ENCODE measurements at places on chromosomes 2 and 18. TPM values are rescaled to one million over a fixed set of nuclear protein-coding genes. Genes with fewer than 3 reads are reported as not detected.

DNA sequence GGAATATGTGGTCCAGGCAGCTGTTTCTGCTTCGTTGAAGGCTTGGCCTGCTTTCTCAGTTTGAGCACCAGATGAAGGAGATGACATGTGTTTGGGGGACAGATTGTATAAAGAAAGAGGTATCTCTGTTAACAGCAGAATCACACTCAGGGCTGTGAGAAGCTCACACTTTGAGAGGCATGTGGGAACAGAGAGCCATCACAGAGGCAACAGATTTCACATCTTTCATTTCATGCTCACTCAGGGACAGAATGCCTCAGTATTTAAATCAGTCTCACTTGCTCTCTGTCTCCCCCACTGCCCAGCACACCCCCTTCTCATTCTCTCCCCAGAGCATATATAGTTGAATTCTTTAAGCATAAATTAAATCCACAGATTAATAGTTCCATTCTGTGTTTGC lies 37.4 kb downstream of the KIAA2012 start:
- DNase-seq: no peak

DNA sequence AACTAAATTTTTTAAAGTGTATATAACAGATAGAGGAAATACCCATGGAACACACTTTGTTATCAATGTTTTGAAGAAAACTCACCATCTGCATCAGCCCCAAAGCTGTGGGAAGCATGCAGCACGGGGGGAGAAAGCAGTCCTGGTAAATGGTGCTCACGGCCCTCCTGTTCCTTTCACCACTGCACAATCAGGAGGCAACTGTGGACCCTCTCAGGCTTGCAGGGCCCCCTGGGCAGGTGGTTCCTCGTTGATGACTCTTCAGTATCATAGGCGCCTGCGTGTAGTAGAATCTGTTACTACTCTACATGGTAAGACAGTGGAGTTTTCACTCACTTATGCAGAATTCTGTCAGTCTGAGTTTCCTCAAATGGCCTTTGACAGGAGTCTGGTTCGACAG lies 4.9 kb upstream of the CNDP1 start:
- DNase-seq: no peak

Gene AFF3
- total RNA-seq: 9.1 TPM

GRCh38 chr2:218607436-218608115 lies at the start of gene PLCD4:
PLCD4 (plus strand) TSS chr2:218607899; CDS start chr2:218615740, 7,841 bp downstream.
- DNase-seq: no peak

Gene HOXD10
- total RNA-seq: not detected

Gene ASAP2
- 44.3 TPM for total RNA-seq

Gene COBLL1
- 52.9 TPM for total RNA-seq

GRCh38 chr2:219430633-219431615 lies 3.7 kb upstream of the SPEG start:
- no peak for DNase-seq

- DNase-seq: no peak
Measured at GRCh38 chr18:44988821-44989587, 308.3 kb downstream of the SETBP1 start.

- no peak for DNase-seq
Measured at GRCh38 chr2:42125841-42126594, 43.1 kb upstream of the EML4 start.

Gene CHAC2
- total RNA-seq: 2.2 TPM

Gene MAB21L4
- total RNA-seq: 2.8 TPM

Gene NYAP2
- total RNA-seq: 0.06 TPM

GRCh38 chr2:216375286-216375685 lies 3.0 kb upstream of the MARCHF4 start:
- DNase-seq: no peak

Gene DOK6
- total RNA-seq: 9.6 TPM

Gene AQP4
- 1.7 TPM for total RNA-seq

DNA sequence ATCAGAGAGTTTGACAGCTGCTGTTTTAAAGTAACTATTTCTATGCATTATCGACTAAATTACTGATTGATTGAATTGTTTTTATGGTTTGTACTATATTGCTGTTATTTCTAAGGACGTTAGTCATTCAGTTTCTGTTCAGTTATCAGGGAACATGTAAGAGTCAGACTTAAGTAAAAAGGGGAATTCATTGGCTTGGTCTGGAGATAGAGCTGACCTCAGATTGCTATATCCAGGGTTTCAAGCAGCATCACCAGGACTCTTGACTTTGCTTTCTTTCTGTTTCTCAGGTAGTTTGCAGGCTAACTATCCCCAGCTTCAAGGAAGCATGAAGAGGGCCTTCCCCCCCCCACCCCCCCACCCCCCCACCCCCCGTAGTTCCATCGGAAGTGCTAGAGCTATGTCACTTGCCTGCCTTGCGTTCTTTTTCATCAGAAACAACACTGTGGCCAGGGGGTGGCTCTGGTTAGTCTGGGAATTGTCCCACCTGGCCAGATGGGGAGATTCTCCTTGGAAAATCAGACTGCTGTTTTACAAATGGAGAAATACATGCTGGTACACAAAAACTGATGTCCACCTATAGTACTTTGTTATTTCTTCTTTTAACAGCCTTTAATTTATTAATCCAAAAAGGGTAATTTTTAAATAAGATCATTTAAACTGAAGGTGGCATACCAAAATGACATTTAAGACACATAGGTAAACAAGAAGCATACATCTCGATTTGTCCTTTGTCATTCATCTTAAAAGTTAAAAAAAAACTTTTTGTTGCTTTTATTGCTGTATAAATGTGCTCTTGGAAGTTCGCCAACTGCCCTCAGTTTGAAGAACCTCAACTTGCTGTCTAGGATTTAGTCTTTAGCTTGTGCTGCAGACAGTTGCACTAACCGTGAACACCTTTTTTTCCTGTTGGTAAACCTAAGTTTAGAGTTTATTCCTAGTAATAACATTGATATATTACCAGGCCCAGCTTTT lies 9.4 kb downstream of the SMAD4 start:
- no peak for DNase-seq

GRCh38 chr2:151030663-151031230 lies 230.9 kb downstream of the RBM43 start:
- no peak for DNase-seq

GRCh38 chr18:73990258-73990657 lies 157.4 kb downstream of the FBXO15 start:
- DNase-seq: no peak

DNA sequence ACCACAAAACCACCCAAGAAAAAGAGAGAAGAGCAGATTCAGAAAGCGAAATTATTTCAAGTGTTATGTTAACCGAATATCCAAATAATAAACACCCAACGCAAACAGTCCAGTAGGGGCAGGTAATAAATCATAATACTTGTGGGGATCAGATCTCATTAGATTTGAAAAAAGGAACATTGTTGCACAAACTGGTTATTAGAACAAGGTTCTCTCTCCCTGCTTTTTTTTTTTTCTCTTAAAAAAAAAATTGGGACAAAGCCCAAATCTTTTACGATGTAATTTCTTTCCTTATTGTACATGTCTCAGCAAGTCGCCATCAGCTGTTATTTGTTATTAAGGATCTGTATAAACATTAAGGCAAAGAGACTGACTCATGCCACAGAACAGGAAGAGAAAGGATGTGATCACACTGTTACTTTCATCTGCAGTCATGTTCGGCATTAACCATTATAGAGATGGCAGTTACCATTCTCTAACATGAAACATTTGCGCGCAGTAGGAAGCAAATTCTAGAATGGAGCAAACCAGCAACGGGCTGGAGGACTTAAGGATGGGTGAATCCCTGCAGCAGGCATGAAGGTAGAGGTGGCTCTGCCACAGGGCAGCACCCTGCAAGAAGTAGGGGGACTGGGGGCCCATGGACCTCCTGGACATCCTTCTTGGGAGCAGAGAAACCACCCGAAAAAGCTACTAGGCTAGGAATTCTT lies 42.0 kb downstream of the EPHA4 start:
- DNase-seq: no peak

Gene CENPA
- total RNA-seq: 1.3 TPM

Gene OST4
- 323 TPM for total RNA-seq

Gene PLCD4
- total RNA-seq: 0.49 TPM

- DNase-seq: no peak
Measured at GRCh38 chr2:59047373-59047995, 806.4 kb upstream of the FANCL start.

Gene HOXD13
- total RNA-seq: not detected

DNA sequence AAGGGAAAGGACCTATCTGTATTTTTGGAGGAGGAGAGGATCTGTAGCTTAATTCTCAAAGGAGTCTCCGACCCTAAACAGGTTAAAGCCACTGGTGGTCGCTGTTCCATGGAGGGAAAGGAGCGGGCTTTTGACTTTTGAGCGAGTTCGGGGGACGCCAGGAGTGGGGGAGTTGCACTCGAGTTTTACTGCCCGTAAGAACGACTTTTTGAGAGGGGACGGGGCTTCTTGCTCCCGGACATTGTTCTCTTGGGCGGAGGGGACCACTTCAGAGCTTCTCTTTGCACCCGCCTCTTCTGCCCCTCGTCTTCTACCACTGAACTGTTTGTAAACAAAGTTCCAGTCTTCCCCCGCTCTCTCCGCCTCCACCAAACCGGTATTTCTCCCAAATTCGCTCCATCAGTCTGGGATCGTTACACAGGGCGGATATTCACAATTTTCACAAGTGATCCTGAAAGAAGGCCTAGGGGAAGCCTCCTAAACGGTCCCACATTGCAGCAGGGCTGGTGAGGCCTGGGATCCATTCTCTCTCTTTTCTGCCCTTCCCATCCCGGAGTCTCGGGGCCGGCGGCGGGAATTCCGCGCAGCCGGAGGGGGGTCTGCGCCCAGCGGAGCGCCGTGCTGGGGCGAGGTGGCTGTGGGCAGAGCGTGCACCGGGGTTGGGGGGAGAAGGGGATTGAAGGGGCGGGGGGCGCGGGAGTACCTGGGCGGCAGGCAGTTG lies 6.6 kb downstream of the DLX2 start:
- no peak for DNase-seq

GRCh38 chr2:81942136-81942680 lies 1637.7 kb upstream of the LRRTM1 start:
- DNase-seq: no peak

Gene MARCHF4
- total RNA-seq: 0.09 TPM

DNA sequence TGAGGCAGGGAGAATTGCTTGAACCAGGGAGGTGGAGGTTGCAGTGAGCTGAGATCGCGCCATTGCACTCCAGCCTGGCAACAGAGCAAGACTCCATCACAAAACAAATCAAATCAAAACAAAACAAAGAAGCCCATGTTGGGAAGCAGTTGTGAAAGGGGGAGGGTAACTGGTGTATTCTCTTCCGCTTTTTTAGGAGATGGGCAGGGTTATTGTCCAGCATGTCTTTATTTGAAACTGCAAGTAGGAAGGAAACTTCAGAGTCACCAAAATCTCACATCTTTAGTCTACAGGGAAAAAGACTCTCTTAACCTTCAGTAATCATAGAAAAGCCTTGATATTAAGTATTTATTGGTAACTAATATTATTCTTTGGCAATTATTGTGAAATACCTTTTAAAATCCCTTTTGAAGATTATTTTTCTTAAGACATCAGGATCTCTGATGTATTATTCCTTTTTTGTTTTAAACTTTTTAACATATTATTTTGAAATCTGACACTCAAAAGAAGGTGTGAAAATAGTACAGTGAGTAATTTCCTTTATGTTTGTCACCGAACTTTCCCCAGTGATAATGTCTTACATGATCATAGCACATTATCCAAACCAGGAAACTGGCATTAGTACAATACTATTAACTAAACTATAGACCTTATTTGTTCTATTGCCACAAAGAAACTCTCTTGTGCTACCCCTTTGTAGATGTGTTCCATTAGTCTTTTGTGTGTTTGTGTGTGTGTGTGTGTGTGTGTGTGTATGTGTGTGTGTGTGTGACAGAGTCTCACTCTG lies 84.3 kb upstream of the LTBP1 start:
- DNase-seq: no peak

DNA sequence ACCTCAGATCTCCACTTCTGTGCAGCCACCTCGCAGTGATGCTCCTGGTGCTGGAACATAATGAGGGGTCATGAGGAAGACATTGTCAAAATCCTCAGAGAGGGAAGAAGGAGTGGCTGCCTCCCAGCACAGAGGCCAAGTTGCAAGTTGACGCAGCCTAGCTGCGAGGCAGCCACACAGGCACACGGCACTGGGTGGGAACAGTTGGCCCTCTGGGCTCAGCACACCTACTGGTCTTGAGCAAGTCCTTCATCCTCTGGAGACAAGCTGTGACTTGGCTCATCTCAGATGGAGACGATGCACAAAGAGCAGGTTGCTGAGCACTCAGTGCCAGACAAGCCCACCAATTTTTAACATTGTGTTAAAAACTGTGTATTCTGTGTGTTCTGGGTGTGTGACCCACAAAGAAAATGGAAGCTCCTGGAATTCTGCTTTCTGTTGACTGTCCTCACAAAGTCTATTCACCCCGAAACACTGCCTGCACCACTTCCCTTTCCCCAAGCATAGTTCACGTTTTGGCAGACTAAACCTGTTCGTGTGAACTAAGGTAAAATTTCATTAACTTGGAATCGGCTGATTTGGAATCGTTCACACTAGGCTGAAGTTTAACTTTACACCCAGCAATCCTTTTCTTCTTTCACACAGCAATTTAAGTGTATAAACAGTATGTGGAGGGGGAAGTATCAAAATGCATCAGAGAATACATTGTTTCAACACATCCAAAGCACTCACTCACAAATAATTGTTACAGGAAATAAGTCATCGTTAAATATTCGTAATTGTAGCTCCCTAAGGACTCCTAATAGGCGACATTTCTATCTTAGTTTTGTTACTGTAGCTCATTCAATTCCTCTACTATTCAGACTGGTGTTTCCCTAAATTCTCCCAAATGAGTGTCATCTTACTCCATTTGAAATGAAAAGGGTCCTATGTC lies 266.6 kb upstream of the ID2 start:
- DNase-seq: no peak

Gene ANKRD30BL
- not detected for total RNA-seq

Gene ANKRD53
- 2.9 TPM for total RNA-seq

Gene CCDC148
- 3.1 TPM for total RNA-seq

- DNase-seq: no peak
Measured at GRCh38 chr2:232260075-232260474, 118.5 kb upstream of the ALPP start.

Gene MERTK
- total RNA-seq: 20.4 TPM

GRCh38 chr18:37161491-37161890 lies 332.6 kb downstream of the KIAA1328 start:
- no peak for DNase-seq

DNA sequence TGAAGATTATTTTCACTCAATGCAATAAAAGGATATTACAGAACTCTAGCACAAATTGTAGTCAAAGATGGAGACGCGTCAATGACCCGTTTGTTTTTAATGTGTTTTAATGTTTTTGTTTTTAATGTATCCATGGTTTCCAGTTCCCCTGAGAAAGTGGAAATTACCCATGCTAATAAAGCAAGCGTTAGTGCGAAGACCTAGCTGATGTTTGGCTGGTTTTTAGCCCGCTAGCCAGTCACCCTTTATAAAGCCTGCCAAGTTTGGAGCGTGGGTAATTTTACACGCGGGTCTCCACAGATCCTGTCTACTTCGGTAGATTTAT lies 430 bp upstream of the CHMP1B start:
- no peak for DNase-seq

Gene POTEI
- 0.03 TPM for total RNA-seq

DNA sequence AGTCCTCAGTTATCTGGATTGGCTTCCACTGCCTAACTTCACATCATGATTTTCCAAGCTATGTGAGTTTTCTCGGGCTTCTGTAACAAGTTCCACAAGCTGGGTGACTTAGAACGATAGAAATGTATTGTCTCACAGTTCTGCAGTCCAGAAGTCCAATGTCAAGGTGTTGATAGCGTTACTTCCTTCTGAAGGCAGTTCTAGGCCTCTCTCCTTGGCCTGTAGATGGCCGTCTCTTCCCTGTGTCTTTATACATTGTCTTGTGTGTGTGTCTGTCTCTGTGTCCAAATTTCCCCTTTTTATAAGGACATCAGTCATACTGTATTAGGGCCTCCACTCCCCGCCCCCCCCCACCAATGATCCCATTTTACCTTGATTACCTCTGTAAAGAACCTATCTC lies 7.5 kb downstream of the LTBP1 start:
- DNase-seq: no peak

Measured in mucosa of gallbladder (tissue), 1 donor.